ENCODE measurements at places on chromosomes 5 and 9.
A peak's percentile ranks its signal among the peaks of the same experiment; 100 is the strongest.

GRCh38 chr5:136081217-136081591 lies 51.4 kb upstream of the SMAD5 start:
- DNase-seq, result no peak

DNA sequence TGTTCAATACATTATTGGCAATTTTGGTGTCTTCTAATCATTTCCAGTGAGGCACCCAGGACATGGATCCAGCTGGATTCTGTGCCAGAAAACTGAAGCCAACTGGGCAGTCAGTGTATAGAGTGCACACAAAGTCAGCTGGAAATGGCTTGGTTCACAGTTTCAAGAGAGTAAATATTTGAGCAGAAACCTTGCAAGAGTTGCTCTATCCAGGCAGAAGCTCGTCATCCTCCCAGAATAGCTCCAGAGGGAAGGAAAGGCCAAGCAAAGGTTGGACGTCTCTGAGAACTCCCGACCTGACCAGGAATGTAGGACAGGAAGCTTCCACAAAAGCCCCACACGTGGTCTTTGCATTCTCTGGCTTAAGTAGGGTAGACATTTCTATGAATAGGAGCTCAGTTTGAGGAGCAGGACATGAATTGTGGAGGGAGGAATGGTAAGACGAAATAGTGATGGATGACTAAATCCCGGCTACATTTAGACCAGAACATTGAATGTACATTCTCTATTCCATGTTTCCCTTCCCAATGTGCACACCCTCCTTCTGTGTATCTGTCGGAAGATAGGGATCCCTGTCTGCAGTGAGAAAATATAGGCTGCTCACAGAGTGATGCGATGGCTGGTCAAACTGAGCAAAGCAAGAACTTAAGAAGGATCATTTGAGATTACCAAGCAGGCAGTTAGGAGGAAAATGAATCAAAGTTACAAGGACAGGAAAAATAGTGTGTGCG lies 72.7 kb upstream of the FCN2 start:
- DNase-seq, result no peak

DNA sequence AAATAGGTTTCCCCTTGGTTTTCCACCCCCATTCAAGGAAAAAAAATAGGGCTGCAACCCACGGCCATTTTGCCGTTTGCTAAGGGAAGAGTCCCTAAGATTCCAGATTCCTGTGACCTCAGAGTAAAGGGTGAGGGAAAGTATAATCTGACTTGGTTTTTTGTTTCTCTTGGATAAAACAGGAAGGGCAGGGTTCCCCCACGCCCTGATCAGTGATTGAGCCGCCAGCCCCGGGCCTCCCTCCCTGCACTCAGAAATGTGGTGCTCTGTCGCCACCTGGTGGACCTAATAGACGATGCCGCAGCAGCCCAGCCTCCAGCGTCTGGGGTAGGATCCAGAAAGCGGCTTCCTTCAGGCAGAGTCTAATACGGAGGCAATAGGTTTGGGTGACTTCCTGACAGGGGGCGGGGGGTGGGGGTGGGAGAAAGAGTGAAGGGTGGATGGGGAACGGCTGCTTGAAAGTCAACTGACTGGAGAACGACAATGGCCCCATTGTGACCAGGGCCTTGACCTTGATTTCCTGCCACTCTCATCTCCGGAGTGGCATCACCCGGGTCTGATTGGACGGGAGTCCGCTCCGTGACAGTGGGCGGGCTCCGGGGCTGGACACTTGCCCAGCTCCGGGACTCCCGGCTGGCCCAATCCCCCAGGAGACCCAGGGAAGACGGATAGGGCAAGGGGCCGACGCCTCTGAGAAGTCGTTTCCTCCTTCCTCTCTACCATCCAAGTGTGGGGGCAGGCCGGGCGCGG lies 17.8 kb upstream of the CYSTM1 start:
- DNase-seq, result peak; percentile 75

GRCh38 chr9:112149211-112149610 lies 25.9 kb downstream of the SUSD1 start:
- no peak for DNase-seq

DNA sequence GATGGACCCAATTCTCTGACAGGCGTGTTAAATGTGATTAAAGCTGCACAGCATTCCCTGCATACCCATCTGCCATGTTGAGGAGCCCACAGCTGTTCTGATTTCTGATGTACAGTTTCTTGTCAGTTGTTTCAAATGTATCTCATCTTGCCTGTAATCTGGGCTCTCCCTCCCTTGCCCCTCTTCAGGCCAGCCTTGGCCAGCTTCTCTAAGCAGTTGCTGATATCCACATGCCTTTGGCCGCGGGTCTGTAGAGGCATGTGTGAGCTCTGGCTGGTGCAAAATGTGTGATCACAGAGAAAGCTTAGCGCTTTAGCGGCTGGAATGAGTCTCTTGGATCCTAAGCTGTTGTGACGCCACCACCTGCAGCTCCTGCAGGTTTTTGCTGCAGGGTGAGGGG lies 332.0 kb downstream of the MLLT3 start:
- no peak for DNase-seq

- DNase-seq, result no peak
Observed at GRCh38 chr5:63603996-63604395, 358.2 kb downstream of the HTR1A start.

DNA sequence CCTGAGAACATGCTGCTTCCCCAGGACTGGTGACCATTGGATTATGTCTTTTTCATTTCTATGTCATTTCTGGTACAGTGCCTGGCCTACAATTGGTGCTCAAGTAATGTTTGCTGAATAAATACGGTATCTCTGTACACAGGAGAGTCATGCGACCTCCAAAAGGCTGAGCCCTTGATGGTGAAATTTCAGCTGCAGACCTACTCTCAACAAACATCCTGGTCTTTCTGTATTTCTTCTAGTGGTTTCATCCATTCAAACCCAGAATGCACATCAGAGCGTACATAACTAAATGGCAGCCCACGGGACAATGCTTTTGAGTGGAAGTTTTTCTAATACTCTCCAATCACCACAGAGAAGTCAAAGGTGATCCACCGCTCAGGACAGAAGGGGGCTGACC lies 62.6 kb upstream of the RPS23 start:
- DNase-seq, result no peak

GRCh38 chr9:4559261-4560182 lies 69.3 kb downstream of the SLC1A1 start:
- DNase-seq, result no peak

GRCh38 chr5:132679717-132680380 lies 6.1 kb downstream of the IL4 start:
- no peak for DNase-seq

DNA sequence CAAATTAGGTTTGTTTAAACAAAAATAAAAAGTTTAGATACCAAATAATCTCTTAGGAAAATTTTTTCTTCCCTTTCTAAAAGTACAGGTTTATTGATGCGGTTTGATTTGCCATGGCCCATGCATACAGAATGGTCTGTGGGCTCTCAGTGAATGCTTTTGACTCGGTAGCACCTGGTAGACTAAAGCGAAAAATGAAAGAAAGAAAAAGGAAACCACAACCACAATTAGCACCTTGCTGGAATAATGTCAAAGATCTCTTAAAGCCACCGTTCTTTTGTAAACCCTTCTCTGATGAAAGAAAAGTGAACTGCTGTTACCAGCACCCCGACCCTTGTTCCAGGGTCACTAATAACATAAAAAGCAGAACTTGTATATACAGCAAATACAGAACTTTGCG lies 157.9 kb downstream of the NFIB start:
- DNase-seq, result no peak

GRCh38 chr5:89994266-89994665 lies 415.3 kb downstream of the CETN3 start:
- no peak for DNase-seq

DNA sequence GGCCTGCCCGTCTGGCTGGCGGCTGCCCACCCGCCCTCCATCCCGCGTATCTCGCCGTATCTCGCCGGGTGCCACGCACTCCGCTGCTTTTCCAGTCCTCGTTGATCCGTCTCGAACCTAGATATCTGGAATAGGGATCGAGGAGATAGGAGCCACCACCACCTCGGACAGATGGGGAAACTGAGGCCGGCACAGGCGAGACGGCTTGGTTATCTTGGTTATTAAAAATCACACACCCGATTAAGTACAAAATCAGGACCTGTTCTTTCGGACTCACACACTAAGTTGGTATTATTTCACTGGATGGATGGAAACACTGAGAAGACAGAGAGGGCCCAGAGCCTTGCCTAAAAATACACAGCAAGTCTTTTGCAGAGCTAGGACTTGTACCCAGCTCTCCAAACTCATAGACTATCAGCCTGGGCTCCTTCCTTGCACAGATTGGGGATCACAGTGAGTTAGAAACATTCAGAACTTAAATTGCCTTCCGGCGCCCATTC lies 678 bp downstream of the SLC26A2 start:
- DNase-seq, result no peak

DNA sequence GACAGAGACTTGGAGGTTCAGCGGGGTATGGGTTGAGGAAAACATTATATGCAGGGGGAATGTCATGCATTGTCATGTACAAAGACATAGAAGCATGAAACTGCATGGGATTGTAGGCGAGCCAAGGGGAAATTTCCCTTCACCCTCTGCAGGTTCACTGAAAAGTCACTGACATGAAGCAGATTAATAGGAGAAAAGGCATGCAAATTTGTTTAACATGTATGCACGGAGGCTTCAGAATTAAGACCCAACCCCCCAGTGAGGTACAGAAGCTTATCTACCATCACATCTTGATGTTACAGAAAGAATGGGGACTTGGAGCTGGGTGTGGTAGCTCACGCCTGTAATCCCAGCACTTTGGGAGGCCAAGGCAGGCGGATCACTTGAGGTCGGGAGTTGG lies 18.5 kb downstream of the NIM1K start:
- no peak for DNase-seq

DNA sequence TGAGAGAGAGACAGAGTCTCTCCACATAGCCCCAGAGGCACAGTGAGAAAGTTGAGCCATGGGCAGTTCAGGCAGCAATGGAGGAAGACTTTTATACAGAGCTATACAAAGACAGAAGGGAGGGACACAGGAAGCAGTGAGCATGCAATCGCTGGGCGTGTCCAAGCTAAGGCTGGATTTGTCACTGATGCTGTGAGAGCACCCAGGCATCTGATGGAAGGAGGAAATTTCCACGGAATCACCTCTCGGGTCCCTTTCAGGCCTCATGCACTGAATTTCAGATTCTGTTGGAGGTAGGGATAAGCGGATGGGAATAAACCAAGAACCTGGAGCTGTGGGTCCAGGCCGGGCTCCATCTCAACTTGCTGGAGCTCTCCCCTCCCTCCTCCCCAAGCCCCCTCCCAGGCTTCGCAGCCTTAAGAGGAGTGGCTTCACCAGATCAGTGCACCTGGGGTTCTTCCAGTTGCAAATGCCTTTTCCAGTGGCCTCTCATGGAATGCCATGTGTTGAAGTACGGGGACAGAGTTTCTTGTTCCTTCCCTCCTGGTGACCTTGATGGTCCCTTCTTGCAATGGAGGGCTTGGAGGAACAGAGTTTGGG lies 114.8 kb upstream of the ALDH1B1 start:
- DNase-seq, result no peak

- no peak for DNase-seq
Observed at GRCh38 chr5:67795781-67796477, 419.6 kb upstream of the PIK3R1 start.

GRCh38 chr5:170638454-170639220 lies 134.8 kb downstream of the KCNIP1 start:
- DNase-seq, result peak; percentile 24

DNA sequence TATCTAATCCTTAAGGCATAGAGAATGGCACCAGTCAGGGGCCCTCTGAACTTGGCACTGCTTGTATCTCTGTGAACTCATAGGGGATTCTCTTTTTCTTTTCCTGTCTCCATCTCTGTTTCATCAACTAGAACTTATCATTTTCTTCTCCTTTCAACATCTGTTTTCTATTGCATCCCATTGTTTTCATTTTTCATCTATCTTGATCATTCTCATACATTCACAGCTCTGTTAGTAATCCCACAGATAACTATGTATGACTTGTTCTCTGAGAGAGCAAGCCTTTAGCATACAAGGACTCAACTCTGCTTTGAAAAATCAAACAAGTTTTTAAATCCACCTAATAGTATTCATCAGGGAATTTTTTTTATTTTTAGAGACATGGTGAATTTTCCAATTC lies 264.3 kb downstream of the ARRDC3 start:
- DNase-seq, result no peak

GRCh38 chr5:76638479-76638878 lies 15.3 kb upstream of the F2RL2 start:
- no peak for DNase-seq

GRCh38 chr5:172849606-172850453 lies 15.8 kb downstream of the ERGIC1 start:
- no peak for DNase-seq

- DNase-seq, result no peak
Observed at GRCh38 chr9:136582977-136583735, 37.3 kb upstream of the NOTCH1 start.

GRCh38 chr5:161258438-161258837 lies 288.1 kb downstream of the GABRB2 start:
- no peak for DNase-seq

- no peak for DNase-seq
Observed at GRCh38 chr5:116478491-116478890, 96.1 kb downstream of the SEMA6A start.

DNA sequence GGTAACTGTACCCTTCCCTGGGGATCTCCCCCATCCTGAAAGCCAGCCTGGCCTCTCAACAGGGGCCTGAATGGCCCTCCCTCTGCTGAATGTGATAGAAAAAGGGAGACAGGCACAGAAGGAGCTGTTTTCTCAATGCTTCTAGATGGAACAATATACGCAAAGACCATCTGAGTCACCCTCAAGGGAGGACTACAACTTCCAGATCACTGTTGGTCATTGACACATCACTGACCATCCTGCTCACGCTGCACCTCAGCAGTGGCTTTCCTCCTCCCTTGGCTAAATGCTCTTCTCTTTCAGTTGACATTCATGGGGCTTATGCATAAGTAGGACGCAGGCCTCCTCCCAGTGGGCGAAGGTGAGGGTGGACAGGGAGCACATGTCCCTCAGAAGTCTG lies 112.2 kb upstream of the SHB start:
- no peak for DNase-seq

DNA sequence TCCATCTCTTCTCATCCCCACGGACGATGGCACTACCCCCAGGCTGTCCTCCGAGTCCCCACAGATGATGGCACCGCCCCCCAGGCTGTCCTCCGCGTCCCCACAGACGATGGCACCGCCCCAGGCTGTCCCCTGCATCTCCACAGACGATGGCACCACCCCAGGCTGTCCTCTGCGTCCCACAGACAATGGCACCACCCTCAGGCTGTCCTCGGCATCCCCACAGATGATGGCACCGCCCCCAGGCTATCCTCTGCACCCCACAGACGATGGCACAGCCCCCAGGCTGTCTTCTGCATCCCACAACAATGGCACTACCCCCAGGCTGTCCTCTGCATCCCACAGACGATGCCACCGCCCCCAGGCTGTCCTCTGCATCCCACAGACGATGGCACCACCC lies 57.4 kb upstream of the PTCH1 start:
- no peak for DNase-seq

DNA sequence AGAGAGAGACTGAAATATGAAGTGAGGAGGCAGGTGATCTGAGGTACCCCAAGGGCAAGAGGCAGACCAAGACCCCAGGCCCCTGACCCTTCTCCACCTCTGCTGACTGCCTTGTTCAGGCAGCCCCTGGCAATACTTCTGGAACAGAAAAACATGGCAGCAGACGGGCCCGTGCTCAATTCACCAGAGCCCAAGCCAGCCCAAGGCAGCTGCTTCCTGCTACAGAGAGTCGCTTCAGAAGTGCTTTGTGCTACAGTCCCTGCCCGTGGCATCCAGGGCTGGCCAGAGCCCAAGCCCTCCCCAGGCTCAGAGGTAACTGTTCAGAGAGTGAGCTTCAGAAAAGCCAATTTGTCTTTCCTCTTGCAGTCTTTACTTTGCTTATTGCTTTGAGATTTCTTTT lies 151.4 kb upstream of the FSTL4 start:
- no peak for DNase-seq

Data from activated T-helper 9 cell treated with anti-CD3 and anti-CD28 coated beads, Interleukin-2, amount 50 U/mL, for 16 hours (primary cell).